ENCODE measurements at places on chromosomes 1 and 21. TPM values are rescaled to one million over a fixed set of nuclear protein-coding genes. Genes with fewer than 3 reads are reported as not detected.

The CD34 gene
- total RNA-seq = under 0.01 TPM

The TINAGL1 gene
- 194 TPM for total RNA-seq

The CRP gene
- not detected for total RNA-seq

The C1QA gene
- total RNA-seq = not detected

The FGR gene
- total RNA-seq = not detected

The NEGR1 gene
- 0.53 TPM for total RNA-seq

The AADACL3 gene
- not detected for total RNA-seq

The TCHH gene
- total RNA-seq = 0.10 TPM

The CFHR3 gene
- total RNA-seq = not detected

The CR1 gene
- total RNA-seq = not detected

The LCE3E gene
- total RNA-seq = 2.0 TPM

The ATF6 gene
- 16.8 TPM for total RNA-seq

The MAP1LC3C gene
- not detected for total RNA-seq

The TUT4 gene
- total RNA-seq = 26.5 TPM

The EPHA2 gene
- 138 TPM for total RNA-seq

Data from foreskin keratinocyte (primary cell).